Brain pericyte (primary cell): ENCODE measurements at places on chromosomes 3 and 15.

GRCh38 chr3:169619793-169620192, 43.7 kb downstream of the MECOM start:
- no peak for DNase-seq

GRCh38 chr3:191220908-191221307, 21.9 kb downstream of the OSTN start:
- no peak for DNase-seq

GRCh38 chr3:8246070-8246469, 255.6 kb upstream of the LMCD1 start:
- no peak for DNase-seq

DNA sequence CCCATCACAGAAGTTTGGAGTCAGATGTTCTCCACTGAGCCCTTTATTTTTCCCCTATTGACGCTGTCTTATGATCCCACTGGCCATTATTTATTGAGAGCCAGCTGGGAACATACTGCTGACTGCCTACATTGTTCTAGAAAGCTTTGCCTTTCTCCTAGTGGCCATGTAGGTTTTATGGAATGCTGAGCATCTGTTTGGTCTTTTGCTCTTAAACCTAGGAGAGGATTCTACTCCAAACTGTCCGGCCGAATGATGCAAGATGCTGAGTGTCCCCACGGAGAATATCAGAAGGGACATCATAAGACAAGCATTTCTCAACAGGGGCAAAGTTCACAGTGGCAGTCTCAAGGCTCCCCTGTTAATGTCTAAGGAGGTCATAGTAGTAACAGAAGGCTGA, 171.4 kb downstream of the ARRDC4 start:
- DNase-seq, result no peak

DNA sequence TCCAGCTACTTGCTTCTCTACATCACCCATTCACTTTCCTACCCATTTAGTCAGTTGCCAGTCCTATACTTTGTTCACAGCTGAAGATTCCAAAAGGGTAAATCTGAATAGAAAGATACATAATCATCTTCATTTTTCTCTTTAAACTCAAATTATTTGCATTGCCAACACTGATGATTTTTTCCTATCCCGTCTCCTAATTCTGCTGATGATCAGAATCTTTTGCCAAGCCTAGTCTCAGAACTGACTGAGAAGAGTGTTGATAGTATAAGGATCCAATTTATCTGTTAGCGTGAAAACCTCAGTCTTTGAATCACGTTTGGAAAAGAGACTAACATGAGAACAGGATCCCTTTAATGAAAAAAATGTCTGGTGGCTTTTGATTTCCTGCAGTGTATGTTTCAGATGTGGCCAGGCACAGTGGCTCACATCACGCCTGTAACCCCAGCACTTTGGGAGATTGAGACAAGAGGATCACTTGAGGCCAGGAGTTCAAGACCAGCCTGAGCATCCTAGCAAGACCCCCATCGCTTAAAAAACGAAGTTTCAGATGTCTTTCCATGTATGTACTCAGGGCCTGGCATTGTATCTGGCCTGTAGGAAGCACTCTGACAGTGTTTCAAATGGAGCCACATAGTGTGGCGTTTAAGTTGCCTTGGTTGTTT, 169.4 kb downstream of the KLHL25 start:
- no peak for DNase-seq

GRCh38 chr3:42613462-42613861, 13.0 kb downstream of the NKTR start:
- no peak for DNase-seq

DNA sequence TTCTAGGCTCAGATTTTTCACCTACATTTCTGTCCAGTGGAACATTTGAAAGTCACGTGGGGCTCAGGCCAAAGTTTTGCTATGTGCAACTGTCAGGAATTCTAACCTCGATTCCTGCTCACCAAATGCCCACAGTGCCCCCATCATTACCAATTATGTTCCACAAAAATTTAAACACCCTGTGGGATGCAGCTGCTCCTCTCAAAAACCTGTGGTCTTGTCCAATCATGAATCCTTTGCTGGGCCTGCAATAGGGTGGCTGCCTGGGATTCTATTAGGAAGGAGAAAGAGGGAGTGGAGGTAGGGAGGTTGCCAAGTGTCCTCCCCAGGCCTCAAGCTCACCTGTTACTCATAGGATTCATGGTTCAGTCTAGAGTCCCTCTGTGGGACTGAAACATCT, 68.1 kb downstream of the RHCG start:
- no peak for DNase-seq

DNA sequence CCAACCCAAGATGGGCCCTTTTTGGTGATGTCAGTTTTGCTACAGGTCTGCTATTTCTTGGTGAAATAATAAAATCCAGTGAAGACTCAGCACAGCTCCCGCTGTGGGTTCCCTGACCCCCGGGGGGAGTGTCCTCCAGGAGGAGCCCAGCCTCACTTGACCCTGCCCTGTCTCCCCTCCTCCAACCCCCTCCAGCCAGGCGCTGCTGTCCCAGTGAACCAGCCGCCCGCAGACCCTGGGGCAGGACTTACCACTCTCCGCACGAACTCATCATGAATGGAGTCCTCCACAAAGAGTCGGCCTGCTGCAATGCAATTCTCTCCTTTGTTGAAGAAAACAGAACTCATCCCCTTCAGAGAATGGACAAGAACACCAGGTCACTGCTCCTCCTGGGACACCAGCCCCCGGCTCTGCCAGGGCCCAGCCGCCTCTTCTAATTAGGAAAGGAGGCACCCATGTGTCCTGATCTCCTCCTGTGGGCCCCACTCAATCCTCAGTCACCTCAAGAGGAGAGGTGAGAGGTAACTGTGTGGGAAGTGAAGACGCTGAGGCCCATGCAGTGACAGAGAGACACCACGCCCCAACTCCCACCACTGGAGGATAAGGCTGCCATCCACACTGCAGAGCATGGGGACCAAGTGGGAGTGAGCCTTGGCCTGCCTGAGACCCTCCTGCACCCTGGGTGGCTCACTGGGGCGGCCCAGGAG, 28.8 kb upstream of the SLC41A3 start:
- DNase-seq, result no peak

- DNase-seq, result no peak
Measured at GRCh38 chr15:45674677-45675076, 39.8 kb downstream of the SQOR start.

- DNase-seq, result no peak
Measured at GRCh38 chr3:146640955-146641867, 36.1 kb upstream of the PLSCR5 start.

DNA sequence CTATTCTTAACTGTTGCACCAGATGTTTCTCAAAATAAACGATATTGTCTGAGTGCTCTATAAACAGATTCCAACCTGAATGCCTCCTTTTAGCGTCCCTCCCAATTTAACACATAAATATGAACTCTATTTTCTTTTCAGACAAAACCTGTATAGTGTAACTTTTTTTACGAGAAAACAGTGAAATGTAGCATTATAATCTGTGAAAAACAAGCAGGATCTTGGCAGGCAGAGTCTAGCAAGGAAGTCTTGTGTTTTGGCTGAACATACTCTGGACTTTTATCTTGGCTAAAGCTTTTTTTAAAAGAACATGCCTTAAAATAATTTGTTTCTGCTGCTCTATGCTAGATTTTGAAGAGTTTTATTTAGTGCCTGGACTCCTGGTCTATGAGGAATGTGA, 150.5 kb downstream of the ROBO2 start:
- DNase-seq, result no peak

DNA sequence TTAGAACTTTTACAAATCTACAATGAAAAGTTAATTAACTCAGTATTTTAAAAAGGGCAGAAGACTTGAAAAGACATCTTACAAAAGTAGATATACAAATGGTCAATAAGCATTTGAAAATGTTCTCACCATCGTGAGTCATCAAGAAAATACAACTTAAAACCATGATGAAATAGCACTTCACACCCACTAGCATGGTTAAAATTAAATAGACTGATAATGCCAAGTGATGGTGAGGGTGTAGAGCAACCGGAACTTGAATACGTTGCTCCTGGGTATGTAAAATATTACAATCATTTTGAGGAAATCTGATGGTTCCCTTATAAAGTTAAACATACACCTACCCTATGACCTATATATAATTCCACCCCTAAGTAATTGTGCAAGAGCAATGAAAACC, 319.8 kb upstream of the UMPS start:
- DNase-seq, result no peak

- no peak for DNase-seq
Measured at GRCh38 chr3:195012571-195012970, 258.4 kb downstream of the XXYLT1 start.

- no peak for DNase-seq
Measured at GRCh38 chr15:96326328-96327154, 4.0 kb upstream of the NR2F2 start.

DNA sequence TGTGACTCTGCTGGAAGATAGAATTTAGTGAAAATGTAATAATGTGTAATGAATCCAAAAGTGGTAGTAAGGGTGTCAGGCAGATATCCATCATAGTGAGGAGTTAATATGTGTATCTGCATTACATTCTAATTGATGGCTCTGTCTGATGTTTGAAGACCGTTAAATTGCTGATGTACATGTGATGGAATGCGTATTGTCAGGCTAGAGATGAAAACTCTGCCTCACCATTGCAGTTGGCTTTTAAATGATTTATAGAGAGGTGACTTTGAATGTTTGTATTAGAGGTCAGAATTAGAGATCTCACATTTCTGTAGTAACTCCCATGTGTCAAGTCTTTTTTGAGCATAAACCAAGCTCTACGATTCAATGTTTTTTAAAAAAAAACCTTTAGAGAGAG, 234.6 kb downstream of the NAALADL2 start:
- no peak for DNase-seq

GRCh38 chr15:92602267-92602593, 53.3 kb downstream of the FAM174B start:
- DNase-seq, result no peak

DNA sequence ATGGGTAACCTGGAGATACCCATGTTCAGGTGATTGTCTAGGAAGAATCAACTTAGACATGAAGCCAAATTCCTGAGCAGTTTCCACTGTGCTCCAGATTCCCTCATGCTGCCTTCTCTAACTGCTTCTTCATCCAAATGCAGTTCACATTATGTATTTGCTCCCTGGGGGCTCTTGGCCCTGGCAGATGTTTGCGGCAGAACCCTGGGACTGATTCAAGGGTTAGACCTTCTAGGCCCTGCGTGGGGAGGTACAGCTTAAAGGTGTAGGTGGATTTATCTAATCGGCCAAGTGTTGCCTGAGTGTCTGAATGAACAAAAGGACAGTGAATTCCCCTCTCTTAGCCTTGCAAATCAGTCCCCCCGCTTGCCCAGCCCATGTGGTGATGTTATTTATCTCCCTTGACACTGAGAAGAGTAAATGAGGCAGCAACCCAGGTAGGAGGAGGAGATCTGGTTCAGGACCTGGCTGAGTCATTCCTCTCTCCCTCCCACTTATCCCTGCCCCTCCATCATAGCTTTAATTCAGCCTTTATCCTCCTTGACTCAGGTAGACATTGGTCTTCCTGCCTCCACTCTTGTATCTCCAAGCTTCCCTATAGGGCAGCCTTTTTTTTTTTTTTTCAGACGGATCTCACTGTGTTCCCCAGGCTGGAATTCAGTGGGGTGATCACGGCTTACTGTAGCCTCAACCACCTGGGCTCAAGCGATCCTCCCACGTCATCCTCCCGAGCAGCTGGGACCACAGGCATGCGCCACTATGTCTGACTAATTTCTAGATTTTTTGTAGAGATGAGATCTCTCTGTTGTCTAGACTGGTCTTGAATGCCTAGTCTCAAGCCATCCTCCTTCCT, 54.8 kb downstream of the MAGEF1 start:
- DNase-seq, result no peak

DNA sequence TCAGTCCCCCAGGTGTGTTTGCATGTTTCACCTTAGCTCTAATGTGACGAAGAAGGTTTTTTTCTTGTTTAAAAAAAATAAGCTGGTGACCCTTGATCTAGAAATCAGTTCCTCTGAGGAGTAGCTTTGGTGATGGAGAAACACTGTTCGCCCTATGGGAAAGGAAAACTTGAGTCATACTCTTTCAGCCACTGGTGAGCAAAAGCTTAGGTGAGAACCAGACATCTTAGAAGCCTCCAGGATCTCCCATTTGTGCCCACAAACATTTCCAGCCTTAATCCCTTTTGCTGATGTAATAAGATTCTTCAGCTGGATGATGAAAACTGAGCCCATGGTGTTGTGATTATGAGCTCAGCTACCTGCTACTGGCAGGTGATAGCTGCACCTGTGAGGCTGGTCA, 37.8 kb downstream of the SLC27A2 start:
- DNase-seq, result no peak

DNA sequence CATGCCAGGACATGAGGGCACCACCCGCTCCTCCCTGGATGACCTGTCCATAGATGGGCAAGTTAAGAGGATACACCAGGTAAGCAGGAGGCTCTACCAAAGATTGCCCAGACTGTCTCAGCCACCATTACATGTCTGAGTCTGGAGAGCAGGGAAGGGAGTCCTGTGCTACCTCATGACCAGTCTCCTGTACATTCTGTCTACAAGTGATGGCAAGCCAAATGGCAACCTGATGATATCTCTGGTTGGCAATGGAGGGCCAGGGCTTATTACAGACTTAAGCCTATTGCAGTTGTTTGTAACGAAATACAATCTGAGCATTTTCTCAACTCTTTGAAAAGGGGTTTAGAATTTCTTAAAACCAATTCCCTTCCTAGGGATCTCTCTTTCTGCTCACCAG, 31.8 kb downstream of the ABHD6 start:
- DNase-seq, result no peak

GRCh38 chr15:87549296-87549695, 707.2 kb downstream of the NTRK3 start:
- no peak for DNase-seq

GRCh38 chr3:134901461-134901860, 106.4 kb downstream of the EPHB1 start:
- no peak for DNase-seq

DNA sequence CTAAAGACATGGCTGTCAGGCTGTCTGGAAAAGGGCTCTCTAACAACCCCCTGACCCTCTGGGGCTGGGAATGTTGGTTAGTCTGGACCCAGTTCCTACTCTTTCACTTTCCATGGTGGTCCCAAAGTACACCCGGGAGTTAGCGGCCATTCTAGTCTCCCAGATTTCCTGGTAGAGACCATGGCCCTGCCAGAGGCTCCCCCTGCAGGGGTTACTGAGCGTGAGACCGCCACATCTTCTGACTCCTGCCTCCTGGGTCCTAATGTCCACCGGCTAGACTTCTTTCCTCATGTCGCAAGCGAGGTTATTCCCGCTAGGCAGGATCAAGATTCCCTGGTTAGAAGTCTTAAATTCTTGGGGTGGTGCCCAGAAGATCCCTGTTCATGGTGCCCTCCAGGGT, 540.0 kb upstream of the ROBO1 start:
- DNase-seq, result no peak

GRCh38 chr15:77504306-77504705, 83.6 kb downstream of the HMG20A start:
- no peak for DNase-seq

DNA sequence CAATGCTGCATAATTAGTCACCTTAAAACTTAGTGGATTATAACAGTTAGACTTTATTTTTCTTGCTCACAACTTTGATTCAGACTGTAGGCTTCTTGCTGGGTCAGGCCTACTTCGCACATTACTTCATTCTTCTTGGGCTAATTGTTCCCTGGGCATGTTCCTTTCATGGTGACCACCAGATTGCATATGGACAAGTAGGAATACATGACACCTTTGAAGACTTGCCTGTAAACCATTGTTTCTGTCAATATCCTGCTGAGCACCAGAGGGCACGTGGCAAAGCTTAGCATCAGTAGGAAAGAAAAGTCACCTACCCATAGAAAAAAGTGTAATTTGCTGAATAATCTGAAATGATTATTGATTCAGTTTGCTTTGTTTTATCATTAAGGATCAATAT, 54.3 kb upstream of the ROBO1 start:
- DNase-seq, result no peak

GRCh38 chr3:168102735-168103410, 7.1 kb upstream of the GOLIM4 start:
- no peak for DNase-seq

GRCh38 chr3:194265505-194265892, 85.6 kb downstream of the CPN2 start:
- peak; percentile 93 for DNase-seq
